ENCODE measurements at places on chromosomes 12 and 14.

GRCh38 chr14:100359881-100360280 lies 36.7 kb downstream of the SLC25A47 start:
- H3K4me1 ChIP-seq = peaks cover 36% of the 10 kb centered on the region
- peak overlapping the region; percentile 100 for H3K27ac ChIP-seq
- H3K36me3 ChIP-seq = peaks cover 13% of the 10 kb centered on the region
- DNase-seq = no peak

GRCh38 chr12:71472441-71472911 lies 32.9 kb downstream of the LGR5 start:
- H3K27me3 ChIP-seq = peaks cover 3% of the 10 kb centered on the region
- no peaks in the 10 kb centered on the region for H3K4me1 ChIP-seq
- no peak overlapping the region for H3K27ac ChIP-seq
- no peak for DNase-seq
- H3K4me3 ChIP-seq = no peak overlapping the region
- H3K36me3 ChIP-seq = no peaks in the 10 kb centered on the region

- no peak overlapping the region for H3K27ac ChIP-seq
- H3K27me3 ChIP-seq = peaks cover 5% of the 10 kb centered on the region
- peaks cover 23% of the 10 kb centered on the region for H3K36me3 ChIP-seq
- DNase-seq = no peak
Measured at GRCh38 chr14:64038841-64039542, 186.2 kb downstream of the SYNE2 start.

- H3K27ac ChIP-seq = no peak overlapping the region
- DNase-seq = no peak
- no peaks in the 10 kb centered on the region for H3K27me3 ChIP-seq
- peaks cover 5% of the 10 kb centered on the region for H3K36me3 ChIP-seq
- H3K4me3 ChIP-seq = no peak overlapping the region
- peaks cover 8% of the 10 kb centered on the region for H3K4me1 ChIP-seq
Measured at GRCh38 chr12:98637068-98637467, 7.5 kb downstream of the IKBIP start.

- H3K4me3 ChIP-seq = peak overlapping the region; percentile 93
- H3K36me3 ChIP-seq = peaks cover 8% of the 10 kb centered on the region
- peaks cover 21% of the 10 kb centered on the region for H3K4me1 ChIP-seq
- DNase-seq = peak; percentile 55
- H3K27me3 ChIP-seq = peaks cover 9% of the 10 kb centered on the region
Measured at GRCh38 chr12:79689477-79690141, 1.2 kb downstream of the PAWR start.

DNA sequence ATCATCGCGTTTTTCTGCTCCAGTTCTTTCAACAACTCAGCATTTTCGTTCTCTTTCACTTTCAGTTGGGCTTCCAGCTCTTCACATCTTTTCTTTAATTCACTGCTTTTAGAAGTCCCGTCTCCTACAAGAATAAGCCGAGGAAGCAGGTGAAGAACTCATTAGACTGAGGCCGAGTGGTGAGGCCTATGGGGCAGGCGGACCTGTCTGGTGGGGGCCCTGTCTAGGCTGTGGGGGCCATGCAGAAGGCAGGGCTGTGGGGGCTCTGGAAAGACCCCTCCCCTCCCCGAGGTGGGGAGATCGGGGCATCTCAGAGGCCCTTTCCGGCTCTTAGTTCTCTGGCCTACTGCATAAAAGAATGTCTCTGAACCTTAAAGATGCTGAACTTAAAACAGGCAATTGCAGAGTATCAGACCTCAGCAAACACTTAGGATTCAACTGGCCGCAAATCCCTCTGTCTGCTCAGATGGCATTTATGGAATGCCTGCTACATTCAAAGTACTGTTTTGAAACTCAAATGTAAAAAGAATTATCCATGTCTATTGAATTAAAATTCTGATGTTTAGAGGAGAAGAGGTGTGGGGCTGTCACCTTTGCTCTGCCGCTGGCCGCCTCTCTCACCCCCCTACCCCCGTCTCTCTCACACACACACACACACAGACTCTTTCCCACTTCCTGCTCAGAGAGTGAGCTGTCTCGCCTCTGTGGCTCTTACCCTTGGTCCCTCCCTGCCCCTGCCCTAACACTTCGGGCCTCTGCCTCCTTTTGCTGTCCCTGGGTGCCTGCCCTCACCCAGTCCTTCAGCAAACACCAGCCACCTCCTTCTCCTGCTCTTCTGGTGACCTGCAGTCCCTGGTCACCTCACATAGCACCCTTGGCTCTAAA lies 34.7 kb downstream of the CCDC92 start:
- peaks cover 10% of the 10 kb centered on the region for H3K27me3 ChIP-seq
- peaks cover 4% of the 10 kb centered on the region for H3K4me1 ChIP-seq
- H3K36me3 ChIP-seq = peaks cover 43% of the 10 kb centered on the region
- no peak for DNase-seq
- no peak overlapping the region for H3K27ac ChIP-seq

GRCh38 chr12:49019443-49020324 lies 1.1 kb upstream of the PRKAG1 start:
- peaks cover 20% of the 10 kb centered on the region for H3K4me1 ChIP-seq
- peaks cover 13% of the 10 kb centered on the region for H3K27me3 ChIP-seq
- peaks cover 25% of the 10 kb centered on the region for H3K36me3 ChIP-seq
- peak overlapping the region; percentile 91 for H3K27ac ChIP-seq
- DNase-seq = peak; percentile 52
- peak overlapping the region; percentile 82 for H3K4me3 ChIP-seq

DNA sequence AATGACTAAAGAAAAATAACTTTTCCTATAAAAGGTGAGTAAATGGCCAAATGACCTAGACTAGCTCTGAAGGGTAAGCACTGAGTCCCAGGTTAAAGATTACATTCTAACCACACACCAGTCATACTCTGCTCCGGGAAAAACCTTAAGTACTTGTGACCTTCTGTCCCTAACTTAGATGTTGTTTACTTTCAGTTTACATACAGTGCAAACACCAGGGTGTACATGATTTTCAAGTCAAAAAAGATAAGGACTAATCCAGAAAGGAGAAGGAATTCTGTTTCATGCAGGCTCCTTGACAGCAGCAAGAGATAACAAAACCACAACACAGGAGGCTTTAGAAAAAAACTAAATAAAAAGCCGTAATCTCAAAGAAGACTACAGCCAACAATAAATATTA lies 174.2 kb downstream of the PPM1H start:
- DNase-seq = no peak
- H3K27ac ChIP-seq = no peak overlapping the region
- H3K4me1 ChIP-seq = peaks cover 26% of the 10 kb centered on the region
- peaks cover 43% of the 10 kb centered on the region for H3K36me3 ChIP-seq

- DNase-seq = peak; percentile 40
- no peak overlapping the region for H3K27ac ChIP-seq
- no peaks in the 10 kb centered on the region for H3K36me3 ChIP-seq
Measured at GRCh38 chr12:29519585-29520182, 22.2 kb upstream of the OVCH1 start.

DNA sequence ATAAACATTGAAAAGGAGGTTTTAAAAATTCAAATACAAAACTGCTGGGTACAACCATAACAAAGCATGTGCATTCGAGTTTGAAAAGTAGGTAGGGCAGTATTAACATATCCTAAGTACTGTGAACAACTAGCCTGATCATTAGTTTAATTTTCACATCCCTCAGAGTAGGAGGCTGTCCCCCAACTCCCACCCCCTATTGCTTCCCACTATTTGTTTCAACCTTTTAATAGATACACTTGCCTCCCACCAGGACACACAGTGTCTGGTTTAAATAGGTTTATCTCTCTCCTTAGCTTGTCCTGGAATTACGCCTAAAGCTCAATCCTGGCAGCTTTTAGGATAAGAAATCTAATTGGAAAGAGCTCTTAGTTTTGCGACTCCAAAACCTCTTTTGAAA lies 2.1 kb downstream of the TAOK3 start:
- no peaks in the 10 kb centered on the region for H3K36me3 ChIP-seq
- H3K27ac ChIP-seq = no peak overlapping the region
- H3K4me3 ChIP-seq = peak overlapping the region; percentile 96
- peaks cover 5% of the 10 kb centered on the region for H3K4me1 ChIP-seq
- peaks cover 5% of the 10 kb centered on the region for H3K27me3 ChIP-seq

GRCh38 chr14:66311990-66312389 lies 174.2 kb upstream of the CCDC196 start:
- H3K27me3 ChIP-seq = no peaks in the 10 kb centered on the region
- no peaks in the 10 kb centered on the region for H3K36me3 ChIP-seq
- H3K27ac ChIP-seq = no peak overlapping the region
- no peak for DNase-seq

DNA sequence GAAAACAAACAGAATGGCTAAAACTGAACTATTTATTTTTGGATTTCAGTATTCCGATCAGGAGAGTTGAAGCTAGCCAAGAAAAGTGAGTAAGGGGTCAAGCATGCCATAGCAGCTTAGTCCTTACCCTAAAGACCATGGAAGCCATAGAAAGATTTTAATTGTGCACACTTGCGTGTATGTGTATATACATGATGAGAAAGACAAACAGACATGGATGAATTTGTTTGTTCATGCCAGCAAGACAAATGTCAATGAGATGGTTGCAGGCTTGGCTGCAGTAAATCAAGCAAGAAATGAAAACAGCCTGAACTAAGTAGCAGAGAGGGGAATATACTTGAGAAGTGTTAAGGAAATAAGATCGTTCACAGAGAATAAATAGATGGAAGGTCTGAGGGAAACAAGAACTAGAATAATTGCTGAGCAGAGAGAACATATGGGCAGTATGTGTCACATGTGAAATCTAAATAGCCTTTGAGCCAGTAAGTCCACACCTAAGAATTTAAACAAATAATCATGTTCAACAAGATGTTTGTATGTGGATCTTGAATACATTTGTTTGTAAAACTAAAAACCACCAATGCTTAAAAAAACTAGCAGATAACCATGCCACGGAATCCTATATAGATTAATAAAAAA lies 14.8 kb downstream of the SNW1 start:
- no peak for DNase-seq
- peaks cover 31% of the 10 kb centered on the region for H3K36me3 ChIP-seq
- H3K27me3 ChIP-seq = peaks cover 2% of the 10 kb centered on the region
- no peaks in the 10 kb centered on the region for H3K4me1 ChIP-seq
- H3K4me3 ChIP-seq = peak overlapping the region; percentile 3

DNA sequence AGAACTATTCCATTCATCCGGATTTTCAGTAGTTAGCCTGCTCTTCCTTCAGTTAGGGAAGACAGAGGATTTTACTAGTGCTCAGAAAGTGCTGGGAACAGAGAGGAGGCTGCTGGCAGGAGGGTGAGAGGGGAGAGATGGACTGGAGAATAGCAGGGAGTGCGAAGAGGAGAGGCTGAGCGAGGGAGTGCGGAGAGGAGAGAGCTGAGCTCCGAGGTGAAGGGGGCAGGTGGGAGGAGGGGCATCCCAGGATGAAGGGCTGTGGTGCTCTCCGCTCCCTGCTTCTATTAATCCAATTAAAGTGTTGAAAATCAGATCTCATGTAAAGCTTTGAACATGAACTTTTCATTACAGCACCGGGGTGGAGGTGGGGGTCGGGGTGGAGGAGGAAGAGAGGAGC lies 20.4 kb upstream of the SMOC1 start:
- H3K4me1 ChIP-seq = no peaks in the 10 kb centered on the region
- no peak overlapping the region for H3K4me3 ChIP-seq
- peaks cover 3% of the 10 kb centered on the region for H3K27me3 ChIP-seq
- no peak overlapping the region for H3K27ac ChIP-seq
- H3K36me3 ChIP-seq = peaks cover 2% of the 10 kb centered on the region
- DNase-seq = no peak

DNA sequence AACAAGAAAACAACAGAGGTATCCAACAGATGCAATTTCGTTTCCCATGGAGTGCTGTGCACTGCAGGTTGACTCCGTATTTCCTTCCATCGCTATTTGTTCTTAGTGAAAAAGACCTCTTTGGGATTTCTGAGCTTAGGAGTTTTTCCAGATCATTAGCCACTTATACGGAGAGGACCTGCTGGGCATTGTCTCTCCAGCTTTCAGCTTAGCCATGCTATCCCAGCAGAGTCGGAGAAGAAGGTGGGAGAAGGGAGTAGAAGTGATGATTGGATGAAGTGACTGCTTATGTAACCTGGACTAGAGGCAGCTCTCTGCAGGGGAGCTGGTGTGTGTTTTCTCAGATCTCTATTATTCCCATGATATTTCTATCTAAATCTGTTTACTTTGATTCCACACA lies 737.7 kb downstream of the DIO2 start:
- peaks cover 3% of the 10 kb centered on the region for H3K4me1 ChIP-seq
- no peaks in the 10 kb centered on the region for H3K36me3 ChIP-seq
- no peaks in the 10 kb centered on the region for H3K27me3 ChIP-seq
- H3K27ac ChIP-seq = no peak overlapping the region
- no peak overlapping the region for H3K4me3 ChIP-seq

DNA sequence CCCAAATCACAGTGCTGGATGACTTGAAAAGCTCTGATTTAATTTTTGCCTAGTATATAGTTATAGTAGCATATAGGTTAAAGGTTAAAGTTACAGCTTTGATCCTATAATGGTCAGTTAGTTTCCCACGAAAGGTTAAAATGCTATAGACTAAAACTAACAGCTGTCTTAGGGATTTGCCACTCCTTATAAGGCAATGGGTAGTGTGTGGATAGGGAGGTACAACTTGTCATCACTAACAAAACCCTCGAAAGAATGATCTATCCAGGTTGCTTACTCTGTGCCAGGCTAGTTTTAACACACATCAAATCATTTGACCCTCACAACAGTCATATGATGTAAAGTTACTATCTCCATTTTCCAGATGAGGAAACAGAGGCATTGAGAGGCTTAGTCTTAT lies 11.7 kb downstream of the RCOR1 start:
- H3K4me1 ChIP-seq = peaks cover 16% of the 10 kb centered on the region
- H3K27me3 ChIP-seq = no peaks in the 10 kb centered on the region
- H3K4me3 ChIP-seq = no peak overlapping the region
- no peak for DNase-seq
- H3K36me3 ChIP-seq = no peaks in the 10 kb centered on the region
- H3K27ac ChIP-seq = no peak overlapping the region

DNA sequence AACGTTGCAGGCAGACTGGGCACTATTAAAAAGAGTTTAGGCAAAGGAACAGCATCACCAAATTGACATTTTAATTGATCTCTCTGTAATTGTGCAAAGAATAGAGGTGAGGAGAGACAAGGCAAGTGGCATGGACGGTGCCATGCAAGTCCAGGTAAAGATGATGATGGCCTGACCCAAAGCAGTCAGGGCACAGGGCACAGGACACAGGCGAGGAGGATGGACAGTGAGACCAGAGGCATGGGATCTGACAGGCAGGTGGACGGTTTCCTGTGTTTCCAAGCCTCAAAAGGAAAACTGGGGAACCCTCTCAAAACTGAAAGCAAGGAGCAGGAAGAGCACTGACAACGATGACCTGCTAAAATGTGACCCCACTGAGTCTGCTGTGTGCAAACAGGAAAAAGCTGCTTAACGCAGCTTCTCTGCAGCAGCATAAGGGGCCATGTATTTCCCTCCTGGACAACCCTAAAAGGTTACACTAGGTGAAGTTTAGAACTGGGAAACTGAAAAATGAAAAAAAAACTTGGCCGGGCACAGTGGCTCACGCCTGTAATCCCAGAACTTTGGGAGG lies 50.9 kb downstream of the CLIP1 start:
- H3K4me1 ChIP-seq = peaks cover 43% of the 10 kb centered on the region
- DNase-seq = peak; percentile 6
- H3K36me3 ChIP-seq = peaks cover 18% of the 10 kb centered on the region
- H3K27ac ChIP-seq = peak overlapping the region; percentile 74
- peak overlapping the region; percentile 49 for H3K4me3 ChIP-seq

DNA sequence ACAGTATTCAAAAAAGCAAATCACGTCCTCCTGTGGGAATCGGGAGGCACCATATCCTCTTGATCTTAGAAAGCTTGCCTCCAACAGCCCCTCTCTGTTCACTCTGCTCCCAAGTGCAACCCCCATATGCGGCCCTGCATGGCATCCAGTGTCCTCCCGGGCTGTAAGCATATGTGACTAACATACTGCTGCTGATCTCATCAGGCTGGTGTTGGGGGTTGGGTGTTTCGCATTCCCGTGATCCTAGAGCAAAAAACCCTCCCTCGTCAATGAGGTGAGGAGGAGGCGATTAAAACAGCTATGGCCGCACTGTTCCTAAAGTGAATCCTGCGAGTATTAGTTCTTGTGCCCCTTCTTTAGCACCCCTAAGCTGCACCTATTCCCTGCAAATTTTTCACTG lies 28.1 kb upstream of the PPM1A start:
- H3K36me3 ChIP-seq = no peaks in the 10 kb centered on the region
- H3K4me3 ChIP-seq = no peak overlapping the region
- H3K27me3 ChIP-seq = peaks cover 2% of the 10 kb centered on the region
- no peaks in the 10 kb centered on the region for H3K4me1 ChIP-seq

Data from endothelial cell (in vitro differentiated cells).